Heart left ventricle (tissue), 16 donors: ENCODE measurements at places on chromosomes 12 and 14. TPM values are rescaled to one million over a fixed set of nuclear protein-coding genes. Genes with fewer than 3 reads are reported as not detected.

LRIG3 gene
- 1.8 TPM for polyA plus RNA-seq

GRCh38 chr14:81728447-81728846 lies 194.8 kb upstream of the SEL1L start:
- H3K27me3 ChIP-seq = no peaks in the 10 kb centered on the region
- DNase-seq = no peak
- H3K27ac ChIP-seq = no peak overlapping the region
- no peaks in the 10 kb centered on the region for H3K4me1 ChIP-seq
- H3K4me3 ChIP-seq = no peak overlapping the region

MFAP5 gene
- polyA plus RNA-seq = 10.2 TPM

DNA sequence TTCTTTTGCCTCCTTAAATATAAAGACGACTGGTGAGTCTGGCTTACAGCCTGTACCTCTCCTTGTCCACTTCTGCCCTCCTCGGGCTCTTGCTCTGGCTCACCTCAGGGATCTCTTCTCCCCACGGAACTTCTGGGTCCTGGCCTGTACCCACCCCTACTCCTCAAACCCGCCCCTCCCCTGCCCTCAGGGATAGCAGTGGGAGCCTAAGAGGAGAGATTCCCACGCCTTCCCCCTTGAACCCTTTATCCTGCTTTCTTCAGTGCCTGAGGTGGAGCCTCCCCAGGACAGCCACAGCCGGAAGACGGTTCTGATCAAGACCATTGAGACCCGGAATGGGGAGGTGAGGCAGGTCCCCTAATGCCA lies 2.7 kb downstream of the PRPH start:
- H3K36me3 ChIP-seq = no peaks in the 10 kb centered on the region
- no peak overlapping the region for H3K27ac ChIP-seq
- H3K4me3 ChIP-seq = no peak overlapping the region
- DNase-seq = no peak
- H3K27me3 ChIP-seq = peaks cover 64% of the 10 kb centered on the region
